ENCODE measurements at places on chromosomes 2 and 18.
A peak's percentile ranks its signal among the peaks of the same experiment; 100 is the strongest.

DNA sequence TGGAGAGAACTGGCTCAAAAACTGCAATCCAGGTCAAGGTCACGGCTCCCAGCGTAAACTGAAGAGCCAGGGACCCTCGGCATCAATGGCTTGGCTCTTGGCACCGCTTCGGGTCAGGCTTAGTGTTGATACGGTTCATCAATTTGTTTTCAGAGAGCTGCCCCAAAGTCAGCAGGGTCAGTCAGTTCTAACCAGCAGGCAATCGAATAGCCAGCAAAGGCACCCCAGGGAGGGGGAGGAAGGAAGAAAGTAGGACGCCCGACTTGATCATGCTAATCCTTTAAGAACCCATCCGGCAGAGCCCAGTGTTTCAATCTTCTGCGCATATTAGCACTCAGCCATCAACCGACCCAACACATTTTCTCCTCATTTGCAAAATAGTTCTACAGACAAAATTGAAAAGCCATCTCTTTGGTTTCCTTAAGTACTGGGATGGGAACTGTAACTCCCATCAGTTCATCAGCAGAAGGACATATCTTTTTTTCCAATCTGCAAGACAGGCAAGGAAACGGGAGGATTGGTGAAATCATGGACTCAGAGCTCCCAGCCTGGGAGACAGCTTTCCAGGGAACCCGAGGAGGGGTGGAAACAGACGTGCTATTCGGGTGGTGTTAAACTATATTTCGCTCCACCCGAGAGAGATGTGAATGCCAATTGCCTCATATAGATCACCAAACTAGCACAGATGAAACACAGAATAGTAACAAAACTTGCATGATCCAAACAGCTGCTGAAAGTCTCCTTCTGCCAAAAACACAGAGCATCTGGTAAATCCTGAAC lies 40.7 kb upstream of the CABLES1 start:
- peak; percentile 8 for DNase-seq

DNA sequence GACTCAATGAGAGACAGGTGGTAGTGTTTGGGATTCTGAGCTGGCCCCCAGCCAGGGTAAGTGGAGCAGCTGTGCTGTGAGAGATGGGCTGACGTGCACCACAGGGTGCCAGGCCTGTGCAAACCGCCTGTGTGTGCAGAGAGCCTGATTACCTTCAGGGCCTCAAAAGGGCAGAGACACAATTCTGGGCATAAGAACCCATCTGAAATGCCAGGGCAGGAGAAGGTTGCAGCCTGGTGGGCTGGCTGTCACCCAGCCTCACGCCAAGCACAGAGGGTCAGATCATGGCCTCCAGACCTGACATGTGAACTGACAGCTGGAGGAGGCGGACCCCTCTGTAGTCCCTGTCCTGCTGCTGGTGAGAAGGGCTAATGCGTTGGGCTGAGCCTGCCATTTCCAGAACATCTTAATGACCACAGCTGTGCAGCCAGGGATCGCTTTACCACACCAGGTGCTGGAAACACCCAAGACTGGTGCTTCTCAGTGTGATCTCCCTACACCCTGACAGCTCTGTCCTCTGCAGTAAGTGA lies 100.9 kb downstream of the ARL4C start:
- DNase-seq: no peak

DNA sequence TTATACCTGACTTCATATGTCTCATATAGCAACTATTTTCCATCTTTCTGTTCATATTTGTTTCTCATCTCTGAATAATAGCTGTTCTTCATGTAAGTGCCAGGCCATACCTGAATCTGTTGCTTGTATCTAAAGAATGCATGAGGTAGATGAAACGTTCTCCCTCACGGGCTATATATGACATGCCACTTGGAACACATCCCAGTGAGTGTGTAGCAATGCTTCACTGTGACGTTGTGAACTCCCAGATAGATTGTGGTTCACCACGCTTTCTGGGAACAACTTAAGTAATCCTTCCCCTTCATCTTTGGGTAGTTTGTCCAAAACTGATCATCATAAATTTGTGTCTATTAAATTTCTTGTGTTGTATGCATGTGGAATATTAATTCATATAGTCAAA lies 60.1 kb downstream of the RDH14 start:
- no peak for DNase-seq

DNA sequence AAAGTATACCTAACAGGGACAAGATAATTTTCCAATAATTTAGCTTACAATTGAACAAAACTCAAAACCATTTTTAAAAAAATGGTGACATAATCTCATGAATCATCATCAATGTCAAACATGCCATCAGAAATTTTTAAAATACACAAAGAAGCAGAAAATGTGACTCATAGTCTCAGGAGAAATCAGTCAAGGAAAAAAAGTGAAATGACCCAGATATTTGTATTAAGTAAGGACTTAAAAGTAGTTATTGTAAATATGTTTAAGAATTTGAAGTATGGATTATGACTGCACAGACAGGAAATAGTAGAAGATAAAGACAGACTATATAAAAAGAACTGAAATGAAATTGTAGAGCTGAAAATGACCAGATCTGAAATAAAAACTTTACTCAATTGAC lies 473.9 kb upstream of the SYT4 start:
- DNase-seq: no peak

GRCh38 chr2:123906361-123906760 lies 118.7 kb upstream of the CNTNAP5 start:
- DNase-seq: no peak

- DNase-seq: no peak
Observed at GRCh38 chr2:176934869-176935415, 277.7 kb upstream of the HNRNPA3 start.

DNA sequence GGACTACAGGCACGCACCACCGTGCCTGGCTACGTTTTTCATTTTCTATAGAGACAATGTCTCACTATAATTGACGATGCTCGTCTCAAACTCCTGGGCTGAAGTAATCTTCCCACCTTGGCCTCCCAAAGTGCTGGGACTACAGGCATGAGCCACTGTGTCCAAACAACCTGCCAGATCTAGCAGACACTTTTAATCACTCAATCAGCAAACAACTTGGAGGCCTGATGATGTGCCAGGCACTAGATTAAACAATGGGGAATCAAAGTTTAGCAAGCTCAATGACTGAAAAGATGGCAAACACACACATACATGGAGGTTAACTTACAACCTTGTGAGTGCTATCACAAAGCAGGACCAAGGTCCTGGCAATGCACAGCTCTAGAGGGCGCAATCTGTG lies 29.8 kb upstream of the RMP24 start:
- no peak for DNase-seq

- DNase-seq: no peak
Observed at GRCh38 chr18:48422947-48423378, 13.8 kb upstream of the ZBTB7C start.

DNA sequence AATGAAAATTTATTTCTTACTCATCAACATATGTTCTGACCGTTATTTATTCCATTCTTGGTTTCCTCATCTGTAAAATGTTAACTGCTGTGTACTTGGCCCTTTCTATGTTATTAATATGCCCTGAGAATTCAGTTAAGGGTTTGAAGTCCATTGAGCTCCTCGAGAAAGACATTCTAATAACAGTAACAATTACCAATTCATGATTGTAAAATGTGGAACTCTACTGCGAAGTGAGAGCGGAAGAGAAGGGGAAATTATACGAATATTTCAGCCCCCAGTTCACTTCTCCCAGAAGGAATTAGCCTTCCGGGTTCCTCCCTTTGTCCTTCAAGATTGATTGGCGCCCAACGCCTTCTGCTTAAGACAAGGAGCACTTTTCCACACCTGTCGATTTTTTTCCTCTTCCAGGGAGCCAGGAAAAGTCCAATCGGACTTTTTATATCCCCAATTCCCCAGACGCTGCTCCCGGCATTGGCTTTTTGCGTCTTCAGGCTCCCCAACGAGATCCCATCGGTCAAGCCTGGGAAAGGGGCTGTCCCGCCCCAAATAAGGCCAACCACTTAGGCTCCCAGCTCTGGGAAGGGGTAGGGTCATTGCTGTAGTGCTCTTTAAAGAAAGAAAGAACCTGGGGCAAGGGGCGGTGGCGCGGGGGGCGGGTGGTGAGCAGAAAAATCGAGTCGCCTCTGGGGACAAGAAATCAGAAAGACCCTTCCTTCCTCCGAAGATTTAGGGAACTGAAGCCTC lies 1.6 kb downstream of the DSC2 start:
- no peak for DNase-seq

DNA sequence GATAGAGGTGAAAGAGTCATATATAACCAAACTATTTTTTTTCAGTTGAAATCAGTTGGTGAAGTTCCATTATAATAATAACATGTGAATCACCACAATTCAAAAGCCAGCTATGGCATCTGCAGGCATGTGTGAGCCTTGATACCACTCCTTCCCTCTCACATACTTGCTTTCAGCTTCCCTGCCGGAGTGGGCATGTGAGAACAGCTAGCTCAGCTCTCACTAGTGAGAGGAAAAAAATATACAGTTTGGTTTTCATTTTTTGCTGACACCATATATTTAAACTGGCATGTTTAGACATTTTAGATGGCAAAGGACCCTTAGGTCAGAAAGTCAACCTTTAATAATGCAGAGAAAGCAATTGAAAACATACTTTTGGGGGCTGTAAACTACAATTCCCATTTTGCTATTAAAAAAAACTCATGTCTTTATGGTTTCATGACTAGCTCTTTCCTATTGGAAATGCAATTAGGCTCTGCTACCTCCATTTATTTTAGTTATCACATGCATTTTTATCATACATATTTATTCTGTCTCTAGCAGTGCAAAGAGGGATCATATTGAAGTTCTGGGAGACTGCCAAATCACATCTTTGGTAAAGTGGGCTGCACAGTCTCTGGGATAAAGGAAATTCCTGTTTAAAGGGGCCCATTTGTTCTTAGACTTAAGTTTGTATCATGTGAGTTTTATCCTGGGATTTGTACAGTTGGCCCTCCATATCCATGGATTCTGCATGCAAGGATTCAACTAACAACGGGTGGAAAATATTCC lies 33.2 kb upstream of the SLC40A1 start:
- DNase-seq: no peak

DNA sequence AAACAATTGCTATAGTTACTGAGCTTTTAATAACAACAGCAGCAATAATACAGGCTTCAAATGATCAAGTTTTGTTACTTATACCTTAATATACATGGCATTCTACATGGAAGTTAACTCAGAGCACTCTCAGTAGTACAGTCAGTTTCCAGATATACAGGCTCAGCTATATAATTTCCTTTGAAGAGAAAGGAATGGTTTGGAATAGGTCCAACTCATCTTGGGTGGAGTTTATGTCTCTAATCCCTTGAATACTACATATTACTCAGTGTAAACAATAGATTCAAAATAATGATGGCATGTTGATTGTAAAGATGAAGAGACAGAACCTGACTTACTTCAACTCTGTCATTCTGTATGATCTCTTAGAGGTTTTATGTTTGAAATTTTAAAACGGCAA lies 174.9 kb downstream of the EPHA4 start:
- no peak for DNase-seq

DNA sequence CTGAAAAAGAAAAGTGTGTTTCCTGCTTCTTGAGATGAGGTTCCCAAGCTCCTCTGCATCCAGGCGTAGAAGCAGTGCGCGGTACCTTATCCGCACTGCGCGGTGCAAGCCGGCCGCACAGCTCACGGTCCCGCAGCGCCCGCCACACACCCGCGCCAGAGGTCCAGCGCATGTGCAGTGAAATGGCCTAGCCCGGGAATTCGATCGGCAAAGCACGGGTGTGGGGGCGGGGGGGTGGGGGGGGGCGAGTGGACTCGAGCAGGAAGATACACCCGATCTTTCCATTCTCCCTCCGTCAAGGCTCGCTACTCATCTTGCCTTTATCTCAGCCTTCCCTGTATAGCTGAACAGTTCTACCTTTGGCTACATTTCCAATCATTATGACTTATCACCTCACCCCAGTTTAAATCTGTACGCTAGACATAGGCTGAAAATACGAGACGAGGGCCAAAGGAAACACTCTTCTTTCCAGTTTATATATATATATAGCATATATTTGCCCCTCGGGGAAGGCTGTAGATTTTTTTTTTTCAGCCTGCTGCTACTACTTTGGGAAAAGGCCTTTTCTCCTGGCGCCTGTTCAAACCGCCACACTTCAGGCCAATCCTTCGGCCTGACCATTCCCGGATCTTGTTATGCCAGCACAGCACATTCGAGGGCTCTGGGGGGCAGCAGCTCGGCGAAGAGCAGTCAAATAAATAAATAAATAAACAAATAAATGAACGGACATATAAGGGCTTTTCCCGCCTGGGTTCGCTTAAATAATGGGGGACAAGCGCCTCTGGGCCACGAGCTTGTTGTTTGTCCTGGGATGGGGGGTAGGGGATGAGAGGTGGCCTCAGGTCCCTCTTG lies 10.4 kb downstream of the HOXD8 start:
- DNase-seq: no peak

DNA sequence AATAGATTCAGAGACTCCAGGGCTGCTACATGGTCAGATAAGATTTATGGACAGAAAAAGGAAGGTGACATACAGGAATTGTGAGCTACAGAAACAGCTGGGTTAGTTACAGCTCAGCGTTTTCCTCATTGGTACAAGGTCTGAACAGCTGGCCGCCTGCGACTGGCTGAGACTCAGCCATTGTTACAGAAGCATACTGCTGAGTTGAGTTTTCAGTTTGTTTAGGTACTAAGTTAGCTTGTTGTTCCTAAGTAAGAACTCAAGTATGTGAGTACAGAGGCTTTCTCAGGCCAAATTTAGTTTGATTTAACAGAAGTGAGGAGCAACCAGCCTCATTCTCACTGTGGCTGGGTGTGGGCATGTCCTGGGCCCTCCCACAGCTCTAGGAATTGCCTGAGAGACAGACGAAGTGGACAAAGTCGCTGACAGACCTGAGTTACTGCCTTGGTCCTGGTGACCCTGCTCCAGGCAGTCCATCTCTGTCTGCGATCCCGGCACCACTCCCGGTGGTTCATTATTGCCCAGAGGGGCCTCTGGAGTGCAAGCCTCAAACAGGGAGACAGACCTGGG lies 27.8 kb upstream of the RHOB start:
- DNase-seq: no peak

Data from neural crest cell (in vitro differentiated cells).